ENCODE measurements at places on chromosomes 4 and X.

GRCh38 chr4:52997132-52997416 is 135.0 kb downstream of the RASL11B start:
- DNase-seq: no peak

GRCh38 chrX:152061557-152061956 is 76.8 kb downstream of the MAGEA10 start:
- DNase-seq: no peak

DNA sequence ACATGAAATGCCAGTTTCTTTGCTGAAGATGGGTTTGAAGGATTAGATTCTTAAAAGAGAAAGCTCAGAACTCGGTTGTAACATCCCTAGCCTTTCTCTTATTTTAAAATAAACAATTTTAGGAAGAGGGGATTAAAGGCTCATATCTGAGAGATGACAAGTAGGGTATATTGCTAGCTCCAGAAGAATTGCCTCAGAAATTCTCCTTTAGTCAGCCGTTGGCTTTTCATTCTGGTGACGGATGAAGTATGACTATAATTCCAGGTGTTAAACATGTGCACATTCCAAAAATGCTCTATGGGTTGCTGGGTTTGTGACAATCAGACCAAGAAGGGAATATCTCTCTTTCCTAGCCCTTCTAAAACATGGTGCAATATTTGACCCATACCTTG is 17.8 kb downstream of the DKK2 start:
- no peak for DNase-seq

GRCh38 chrX:131405497-131405896 is 116.4 kb upstream of the IGSF1 start:
- no peak for DNase-seq

DNA sequence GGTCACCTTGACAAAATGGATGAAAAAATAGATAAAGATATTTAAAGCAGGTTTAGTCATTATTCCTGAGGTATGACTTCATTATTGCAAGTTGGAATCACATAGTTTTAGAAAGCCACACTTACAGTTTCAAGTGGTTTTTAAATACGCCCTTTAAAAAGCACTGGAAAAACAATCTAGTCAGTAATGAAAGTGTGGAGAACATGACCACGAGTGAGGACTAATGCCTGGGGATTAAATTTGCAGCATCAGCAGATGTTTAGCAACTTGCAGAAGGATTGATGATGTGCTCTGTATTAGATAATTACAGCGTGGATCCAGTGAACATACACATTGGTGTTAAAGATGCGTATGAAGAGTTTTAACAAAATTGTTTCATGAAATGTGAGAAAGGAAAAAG is 5.9 kb downstream of the SPARCL1 start:
- DNase-seq: no peak

- DNase-seq: no peak
Observed at GRCh38 chrX:70240751-70241150, 6.3 kb downstream of the AWAT1 start.

DNA sequence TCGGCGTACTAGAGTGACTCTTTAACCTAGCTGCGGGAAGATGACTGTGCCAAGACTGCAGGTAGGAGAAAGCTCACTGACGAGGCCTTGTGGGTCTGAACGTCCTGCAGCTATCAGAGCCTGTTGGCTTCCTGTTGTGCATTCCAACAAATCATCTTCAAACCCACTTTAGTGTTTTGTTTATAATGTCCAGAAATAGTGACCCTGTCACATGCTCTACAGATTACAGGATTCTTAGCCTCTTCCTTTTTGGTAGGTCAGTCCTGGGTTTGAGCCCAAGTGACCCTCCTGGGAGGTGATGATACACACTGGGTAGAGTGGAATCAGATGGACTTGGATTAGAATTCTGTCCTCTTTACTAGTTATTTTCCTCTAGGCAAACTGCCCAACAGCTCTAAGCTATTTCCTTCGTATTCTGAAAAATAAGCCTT is 33.2 kb downstream of the HTT start:
- no peak for DNase-seq
